Fibroblast of pulmonary artery (primary cell): ENCODE measurements at places on chromosomes 1 and 21.

DNA sequence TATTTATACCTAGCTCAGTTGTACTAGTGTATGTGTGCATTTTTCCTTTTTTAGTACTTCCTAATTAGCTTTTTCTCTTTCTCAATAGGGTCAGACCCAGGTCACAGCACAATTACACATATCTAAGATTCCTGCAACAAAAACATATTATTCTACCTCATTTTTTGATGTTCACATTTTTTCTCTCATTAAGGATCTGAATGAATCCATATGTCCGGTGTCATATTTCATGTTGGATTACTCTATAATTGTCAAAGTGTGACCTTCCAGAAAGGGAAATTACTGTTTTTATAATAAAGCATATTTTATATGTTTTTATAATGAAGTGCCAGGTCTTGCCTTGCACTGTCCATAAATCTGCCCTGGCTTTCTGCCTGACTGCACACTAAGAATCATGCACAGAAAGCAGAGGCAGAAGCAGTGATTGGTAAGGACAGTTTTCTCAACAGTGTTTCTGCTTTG lies 143.7 kb downstream of the KCNT2 start:
- no peak for DNase-seq

DNA sequence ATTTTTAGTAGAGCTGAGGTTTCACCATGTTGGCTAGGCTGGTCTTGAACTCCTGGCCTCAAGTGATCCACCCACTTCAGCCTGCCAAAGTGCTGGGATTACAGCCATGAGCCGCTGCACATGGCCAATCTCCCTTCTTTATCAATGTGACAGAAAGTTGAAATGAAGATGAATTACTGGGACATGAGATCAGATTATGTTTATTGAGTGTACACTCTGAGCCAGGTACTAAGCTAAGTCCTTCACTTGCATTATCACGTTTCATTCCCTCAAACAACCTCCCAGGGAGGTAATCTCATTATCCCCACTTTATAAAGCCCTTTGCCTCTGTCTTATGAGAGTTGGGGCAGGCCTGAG lies 6.3 kb upstream of the CHI3L2 start:
- no peak for DNase-seq

- no peak for DNase-seq
These were observed 31.4 kb upstream of the CBR3 start for GRCh38 chr21:36103434-36103833.

DNA sequence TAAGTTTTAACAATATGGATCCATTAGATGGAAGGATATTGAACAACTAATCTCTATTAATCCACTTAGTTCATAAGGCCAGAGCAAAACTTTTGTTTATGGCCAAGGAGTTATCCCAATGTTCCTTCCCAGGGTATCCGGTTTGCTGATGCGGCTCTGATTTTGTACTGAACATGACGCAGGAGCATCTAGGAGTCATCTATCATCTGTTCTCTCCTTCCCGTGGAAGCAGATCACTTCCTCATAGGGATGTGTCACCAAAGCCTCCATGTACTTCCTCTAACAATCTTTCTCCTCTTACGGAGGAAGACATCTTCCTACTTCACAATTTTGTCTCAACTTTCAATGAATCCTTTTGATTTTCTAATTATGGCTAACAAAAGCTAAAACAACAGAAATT lies 206.6 kb downstream of the APP start:
- DNase-seq: peak; percentile 56

DNA sequence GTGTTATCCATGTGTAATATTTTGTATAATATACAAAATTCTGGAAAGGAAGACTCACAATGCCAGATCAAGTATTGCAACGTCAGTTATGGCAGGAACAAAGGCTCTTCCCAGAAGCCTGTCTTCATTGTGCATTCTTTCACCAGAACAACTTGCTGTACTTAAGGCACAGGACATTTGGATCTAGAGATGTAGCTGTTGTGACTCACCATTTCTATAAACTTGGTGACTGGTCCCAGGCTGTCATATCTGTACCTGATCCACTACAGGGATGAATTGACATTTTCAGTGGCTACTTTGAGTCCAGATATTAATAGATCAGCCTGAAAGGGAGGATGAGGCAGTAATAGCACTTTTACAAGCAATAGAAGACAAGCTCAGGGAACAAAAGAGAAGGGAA lies 299.8 kb downstream of the DISC1 start:
- DNase-seq: peak; percentile 46

- DNase-seq: no peak
These were observed 23.1 kb downstream of the IER5 start for GRCh38 chr1:181111559-181111958.

DNA sequence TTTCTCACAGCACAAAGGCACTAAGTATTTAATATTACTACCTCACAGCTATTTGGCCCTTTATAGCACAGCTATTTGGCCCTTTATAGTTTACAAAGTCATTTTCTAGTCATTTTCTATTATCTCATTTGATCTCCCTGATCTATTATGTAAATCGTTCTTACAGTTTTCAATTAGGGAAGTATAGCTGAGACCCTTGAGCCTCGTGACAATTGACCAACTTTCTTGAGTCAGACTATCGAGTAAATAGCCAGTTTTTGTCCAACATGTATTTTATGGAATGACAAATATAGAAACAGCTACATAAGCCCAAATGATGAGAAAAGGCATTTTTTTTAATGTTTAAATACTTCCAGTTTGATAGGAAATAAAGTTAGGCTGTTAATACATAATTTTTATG lies 7.0 kb upstream of the ANGPTL1 start:
- DNase-seq: no peak

GRCh38 chr1:92125204-92125603 lies 45.1 kb downstream of the BTBD8 start:
- no peak for DNase-seq

DNA sequence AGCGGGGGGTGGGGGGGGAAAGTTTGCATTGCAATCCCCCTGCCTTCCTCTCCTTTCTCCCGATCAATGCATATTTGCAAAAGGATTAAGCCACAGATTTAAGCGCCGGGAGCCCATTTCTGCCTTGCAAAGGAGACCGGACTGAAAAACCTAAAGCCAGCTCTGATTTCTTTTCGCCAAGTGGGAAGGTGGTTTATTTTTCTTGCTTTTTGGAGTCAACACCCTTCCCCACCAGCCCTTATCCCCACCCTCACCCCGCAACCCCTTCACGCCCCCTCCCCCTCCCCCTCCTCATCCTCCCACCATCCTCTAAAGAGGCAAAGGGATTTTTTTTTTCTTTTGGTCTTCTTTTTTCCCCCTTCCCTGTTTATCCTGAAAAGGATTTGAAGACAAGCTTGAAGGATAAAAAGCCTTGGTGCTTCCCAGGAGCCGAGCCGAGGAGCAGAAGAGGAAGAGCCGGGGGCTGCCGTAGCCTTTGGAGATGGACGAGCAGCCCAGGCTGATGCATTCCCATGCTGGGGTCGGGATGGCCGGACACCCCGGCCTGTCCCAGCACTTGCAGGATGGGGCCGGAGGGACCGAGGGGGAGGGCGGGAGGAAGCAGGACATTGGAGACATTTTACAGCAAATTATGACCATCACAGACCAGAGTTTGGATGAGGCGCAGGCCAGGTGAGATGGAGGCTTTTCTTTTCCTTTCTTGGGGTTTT lies 513 bp downstream of the PBX1 start:
- peak; percentile 39 for DNase-seq

DNA sequence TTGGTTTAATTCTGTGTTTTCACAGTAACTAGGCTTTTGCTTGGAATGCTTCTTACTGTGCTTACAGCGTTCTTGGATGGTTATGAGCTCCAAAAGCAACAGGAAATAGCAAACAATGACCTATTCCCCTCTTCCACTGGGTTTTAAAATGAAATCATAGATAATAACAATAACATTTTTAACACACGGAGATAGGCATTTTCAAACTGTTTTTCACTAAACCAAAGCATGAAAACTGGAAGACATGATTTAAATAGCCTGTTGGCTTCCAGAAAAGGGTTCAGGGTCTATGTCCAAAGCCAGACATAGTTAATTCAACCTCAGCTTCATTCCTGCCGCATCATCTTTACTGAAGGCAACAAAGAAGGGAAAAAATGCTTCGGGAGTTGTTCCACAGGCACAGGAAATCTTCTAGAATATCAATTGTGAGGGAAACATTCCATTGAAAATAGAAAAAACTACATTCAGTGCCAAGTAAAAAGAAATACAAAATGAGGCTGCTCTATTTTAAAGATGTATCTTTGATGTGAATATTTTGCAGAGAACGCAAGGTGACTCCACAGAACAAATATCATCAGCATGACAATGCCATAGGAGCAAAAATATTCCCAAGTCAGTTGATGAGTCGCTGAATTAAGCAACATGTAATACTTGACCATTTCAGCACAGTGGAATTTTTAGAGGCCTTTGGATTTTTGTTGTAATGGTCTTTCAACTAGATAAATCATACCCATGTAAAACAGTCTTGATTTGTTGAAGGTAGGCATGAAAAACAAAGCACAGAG lies 80.7 kb downstream of the NID1 start:
- DNase-seq: peak; percentile 90

DNA sequence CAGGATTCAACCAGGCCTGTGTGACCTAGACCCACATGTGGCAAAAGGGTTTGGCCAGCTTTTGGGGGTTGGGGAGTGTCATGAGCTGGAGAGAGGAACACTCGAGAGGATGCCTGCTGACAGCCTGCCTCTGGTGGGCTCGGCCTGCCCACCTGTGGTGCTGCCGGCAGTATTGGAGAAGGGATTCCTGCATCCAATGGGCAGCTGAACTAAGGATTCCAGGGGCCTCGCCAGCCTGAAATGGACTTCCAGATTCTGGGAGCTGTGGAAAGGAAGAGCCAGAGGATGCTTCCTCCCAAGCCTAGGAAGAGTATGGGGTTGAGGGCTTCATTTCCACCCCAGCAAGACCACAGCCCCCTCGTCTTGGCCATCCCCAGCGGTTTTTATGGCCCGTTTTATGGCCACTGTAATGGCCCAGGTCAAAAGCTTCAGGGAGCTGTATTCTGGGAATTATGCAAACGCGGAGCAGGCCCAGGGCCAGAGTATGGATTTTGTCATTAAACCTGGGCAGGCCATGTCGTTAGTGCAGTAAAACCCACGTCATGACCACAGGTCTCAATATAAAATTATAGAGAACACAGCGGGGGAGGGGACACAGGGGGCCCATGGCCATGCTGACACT lies 63.6 kb downstream of the TMEM53 start:
- no peak for DNase-seq

DNA sequence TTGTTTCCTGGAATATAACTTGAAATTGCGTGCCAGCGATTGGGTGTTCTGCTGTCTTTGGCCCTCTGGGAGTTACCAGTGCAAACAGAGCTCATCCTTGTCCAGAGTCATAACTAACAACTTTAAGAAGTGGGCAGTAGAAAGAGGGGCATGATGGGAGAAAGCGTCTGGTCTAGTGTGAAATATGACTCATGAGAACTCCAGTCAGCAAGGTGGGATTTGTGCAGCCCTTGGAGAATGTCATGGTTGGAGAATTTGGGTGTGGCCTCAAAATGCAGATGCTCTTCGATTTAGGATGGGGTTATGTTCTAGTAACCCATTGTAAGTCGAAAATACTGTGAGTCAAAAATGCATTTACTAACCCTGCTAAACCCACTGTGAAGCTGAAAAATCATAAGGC lies 12.9 kb downstream of the ATP1B1 start:
- no peak for DNase-seq

DNA sequence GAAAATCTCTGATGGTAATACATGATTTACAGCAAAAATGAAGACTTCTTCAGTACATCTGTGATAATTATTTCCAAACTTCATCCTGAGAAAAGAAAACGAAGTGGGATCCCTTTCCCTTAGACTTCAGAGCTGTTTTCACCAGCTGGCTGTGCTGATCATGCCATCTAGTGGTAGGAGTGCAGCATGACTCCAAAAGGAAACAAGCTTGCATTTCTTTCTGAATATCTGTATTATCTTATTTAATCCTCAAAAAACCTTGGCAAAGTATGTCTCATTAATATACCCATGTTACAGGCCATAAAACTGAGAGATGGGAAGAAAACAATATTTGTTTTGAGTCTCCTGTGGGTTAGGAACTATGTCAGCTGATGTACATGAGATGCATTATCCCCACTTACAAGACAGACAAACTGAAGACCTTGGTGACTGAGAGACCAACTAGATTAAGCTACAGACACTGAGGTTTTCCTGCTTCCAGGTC lies 9.8 kb upstream of the GJA8 start:
- peak; percentile 79 for DNase-seq

- no peak for DNase-seq
These were observed 12.5 kb upstream of the MATN1 start for GRCh38 chr1:30735668-30736498.

- DNase-seq: no peak
These were observed 48.3 kb upstream of the CAPZB start for GRCh38 chr1:19533626-19534025.

DNA sequence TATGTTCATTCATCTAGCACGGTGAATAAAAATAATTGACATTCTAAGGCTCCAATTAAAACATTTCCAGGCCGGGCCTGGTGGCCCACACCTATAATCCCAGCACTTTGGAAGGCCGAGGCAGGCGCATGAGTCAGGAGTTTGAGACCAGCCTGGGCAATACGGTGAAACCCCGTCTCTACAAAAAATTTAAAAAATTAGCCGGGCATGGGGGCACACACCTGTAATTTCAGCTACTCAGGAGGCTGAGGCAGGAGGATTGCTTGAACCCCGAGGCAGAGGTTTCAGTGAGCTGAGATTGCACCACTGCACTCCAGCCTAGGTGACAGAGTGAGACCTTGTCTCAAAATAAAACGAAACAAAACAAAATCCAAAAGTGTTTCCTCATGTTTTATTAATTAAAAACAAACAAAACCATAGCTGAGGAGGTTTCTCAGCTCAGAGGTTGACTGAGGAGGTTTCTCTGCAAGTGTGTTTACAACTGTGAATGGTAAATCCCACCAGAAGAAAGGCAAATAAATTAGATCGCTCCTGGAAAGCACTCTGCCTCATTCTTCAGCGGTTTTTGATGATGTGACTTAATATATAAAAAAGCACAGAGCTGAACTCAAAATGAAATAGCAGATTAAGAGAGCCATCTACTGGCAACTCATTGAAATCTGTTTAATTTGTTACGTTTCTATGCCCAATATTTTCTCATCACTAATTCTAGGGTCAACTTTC lies 37.7 kb upstream of the ATG4C start:
- DNase-seq: peak; percentile 75

GRCh38 chr1:91850708-91851107 lies 35.2 kb downstream of the TGFBR3 start:
- DNase-seq: peak; percentile 33

DNA sequence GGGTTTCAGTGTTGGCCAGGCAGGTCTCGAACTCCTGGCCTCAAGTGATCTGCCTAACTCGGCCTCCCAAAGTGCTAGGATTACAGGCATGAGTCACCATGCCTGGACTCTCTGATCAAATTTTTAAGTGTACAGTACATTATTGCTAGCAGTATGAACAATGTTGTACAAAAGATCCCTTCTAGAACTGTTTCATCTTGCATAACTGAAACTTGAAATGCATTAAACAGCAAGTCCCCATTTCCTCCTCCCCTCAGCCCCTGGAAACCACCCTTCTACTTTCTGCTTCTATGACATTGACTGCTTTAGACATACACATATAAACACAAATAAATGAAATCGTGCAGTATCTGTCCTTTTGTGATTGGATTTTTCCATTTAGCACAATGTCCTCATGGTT lies 463.4 kb downstream of the PTPRC start:
- DNase-seq: no peak
